OCI-M1 (cell line): ENCODE measurements at places on chromosomes 5 and 9.

GRCh38 chr5:39370555-39371366 lies 6.5 kb upstream of the C9 start:
- peak; percentile 26 for DNase-seq

- no peak for DNase-seq
Measured at GRCh38 chr9:9719373-9720112, 893.3 kb downstream of the PTPRD start.

GRCh38 chr5:179259731-179260323 lies 85.4 kb downstream of the ADAMTS2 start:
- DNase-seq = no peak

DNA sequence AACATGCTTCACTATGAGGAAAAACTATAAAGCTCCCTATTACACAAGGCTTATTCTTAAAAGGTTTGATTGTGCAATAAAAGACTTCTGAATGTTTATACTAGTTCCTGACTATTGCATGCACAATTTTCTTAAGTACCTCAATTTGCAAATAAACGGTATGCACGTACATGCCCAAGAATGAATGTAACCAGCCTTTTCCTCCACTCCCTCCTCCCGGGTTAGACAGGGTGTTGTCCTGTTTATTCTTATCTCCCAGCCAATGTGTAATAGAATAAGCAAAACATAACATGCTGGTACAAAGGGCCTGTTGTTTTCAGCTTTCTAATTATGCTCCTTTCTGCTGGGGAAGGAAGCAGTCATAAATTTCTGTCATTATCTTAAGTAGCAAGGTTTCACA lies 79.1 kb downstream of the AOPEP start:
- no peak for DNase-seq

- peak; percentile 29 for DNase-seq
Measured at GRCh38 chr9:14383294-14383693, 69.4 kb upstream of the NFIB start.
